ENCODE measurements at places on chromosomes 1 and 21.

- DNase-seq = no peak
Observed at GRCh38 chr1:246156847-246157246, 350.2 kb downstream of the SMYD3 start.

- DNase-seq = no peak
Observed at GRCh38 chr1:196309386-196309785, 298.9 kb downstream of the KCNT2 start.

- DNase-seq = no peak
Observed at GRCh38 chr1:69835955-69836354, 268.2 kb downstream of the LRRC7 start.

- no peak for DNase-seq
Observed at GRCh38 chr1:223077247-223077833, 65.7 kb downstream of the TLR5 start.

DNA sequence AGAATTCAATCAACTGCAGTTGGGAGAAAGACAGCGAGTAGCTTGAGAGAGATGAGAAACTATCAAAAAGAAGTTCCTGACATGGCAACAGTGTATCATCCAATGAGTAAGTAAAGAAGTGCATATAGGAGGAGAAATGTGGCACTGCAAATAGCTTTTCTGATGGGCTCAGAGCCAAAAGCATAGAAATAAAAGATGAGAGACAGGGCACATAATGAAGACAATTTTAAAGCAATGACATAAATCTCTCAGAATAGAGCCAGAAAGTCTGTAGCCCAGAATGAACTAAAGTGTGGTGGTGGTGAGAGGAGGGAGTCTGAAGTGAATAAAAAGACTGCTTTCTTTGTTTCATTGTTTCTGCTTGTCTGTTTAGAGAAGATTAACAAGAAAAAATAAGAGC is 34.3 kb downstream of the TNFSF18 start:
- DNase-seq = no peak

All from iPS DF 6.9 (cell line).